ENCODE measurements at places on chromosomes 12 and 14.

- DNase-seq, result no peak
Measured at GRCh38 chr14:64186231-64187129, 107.7 kb downstream of the ESR2 start.

DNA sequence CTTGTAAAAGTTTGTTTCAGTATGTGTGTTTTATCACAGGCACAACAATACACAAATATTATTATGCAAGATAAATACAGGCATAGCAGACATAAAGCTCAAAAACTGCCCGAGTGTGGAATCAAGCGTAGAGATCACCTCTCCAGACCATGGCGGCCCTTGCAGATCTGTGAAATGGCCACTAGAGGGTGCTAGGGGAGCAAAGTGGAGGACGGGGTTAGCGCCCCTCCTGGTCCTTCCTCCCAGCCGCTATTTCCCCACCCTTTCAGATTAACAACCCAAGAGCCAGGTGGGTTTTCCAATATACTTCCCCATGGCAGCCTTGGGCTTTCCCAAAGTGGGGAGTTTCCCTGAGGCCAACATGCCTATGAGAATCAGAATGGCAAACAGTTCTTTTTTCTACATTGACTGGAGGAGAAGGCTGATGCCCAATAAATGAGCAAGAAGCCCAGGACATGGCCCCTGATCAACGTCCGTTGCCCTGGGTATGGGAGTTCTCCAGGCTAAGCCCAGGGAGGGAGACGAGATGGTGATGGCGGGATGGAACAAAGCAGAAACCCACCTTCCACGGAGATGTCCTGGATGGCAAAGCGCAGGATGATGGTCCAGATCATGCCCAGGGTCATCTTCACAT is 67.4 kb downstream of the ACTN1 start:
- DNase-seq, result no peak

DNA sequence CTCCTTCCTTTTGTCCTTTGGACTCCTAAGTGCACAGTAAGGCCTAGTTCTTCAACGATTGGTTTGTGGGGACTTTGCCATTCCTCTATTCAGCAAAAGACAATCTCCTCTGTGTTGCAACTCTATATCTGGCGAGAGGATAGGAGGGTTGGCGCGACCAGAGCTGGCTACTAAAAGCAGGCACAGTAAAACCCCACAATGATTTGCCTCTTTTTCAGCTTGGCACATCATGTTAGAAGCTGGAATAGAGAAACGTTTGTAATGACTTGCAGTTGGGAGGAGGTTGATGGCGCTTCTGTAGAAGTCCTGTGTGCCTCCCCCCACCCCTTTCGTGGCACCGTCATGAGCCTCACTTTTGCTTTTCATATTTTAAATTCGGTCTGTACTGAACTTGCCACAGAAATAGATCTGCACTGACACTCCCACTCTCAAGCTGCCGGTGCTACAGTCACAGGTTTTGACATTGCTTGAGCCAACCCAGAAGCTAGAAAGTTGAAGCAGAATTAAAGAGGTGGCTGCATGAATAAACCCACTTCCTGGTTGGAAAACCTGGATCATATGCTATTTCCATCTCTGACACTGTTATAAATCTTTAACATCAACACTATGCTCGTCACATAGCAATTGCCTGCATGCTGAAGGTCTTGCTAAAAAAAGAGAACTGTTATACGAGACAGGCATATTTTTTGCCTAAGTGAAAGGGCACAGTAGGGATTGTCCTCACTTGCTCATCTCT is 315.3 kb upstream of the PRICKLE1 start:
- no peak for DNase-seq

DNA sequence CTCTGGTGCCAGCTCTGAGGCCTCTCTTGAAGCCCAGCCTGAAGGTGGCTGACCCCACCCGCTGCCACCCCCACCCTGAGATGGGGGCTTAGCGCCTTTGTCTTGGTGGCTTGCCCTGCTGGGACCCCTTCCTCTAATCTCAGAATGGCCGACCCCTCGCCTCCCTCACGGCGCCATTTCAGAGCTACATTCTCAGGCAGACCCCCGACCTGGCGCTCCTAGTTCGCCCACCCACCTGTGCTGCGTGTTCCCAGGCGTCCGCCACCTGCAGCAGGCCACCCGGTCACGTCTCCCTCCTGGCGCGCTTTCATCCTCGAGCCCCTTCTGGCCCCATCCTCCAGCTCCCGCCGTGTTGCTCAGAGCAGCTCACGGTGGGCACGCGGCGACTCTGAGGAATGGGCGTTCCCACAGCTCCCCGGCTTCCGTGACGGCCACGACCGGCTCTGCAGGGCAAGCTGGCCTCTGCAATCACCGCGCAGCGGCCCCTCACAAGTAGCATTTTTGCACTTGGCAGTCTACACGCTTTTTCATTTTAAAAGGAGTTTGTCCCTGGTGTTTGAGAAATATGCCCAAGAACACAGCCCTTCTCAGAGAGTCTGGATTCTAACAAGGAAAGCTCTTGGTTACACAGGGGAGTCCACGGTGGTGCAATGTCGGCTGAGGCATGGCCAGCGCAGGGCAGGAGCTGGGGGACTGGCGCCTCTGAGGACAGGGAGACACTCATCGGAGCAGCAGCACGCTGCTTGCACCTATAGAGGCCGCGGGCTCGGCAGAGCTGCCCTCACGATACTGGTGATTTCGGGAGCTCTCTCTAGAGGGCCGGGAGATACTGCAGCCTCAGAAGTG is 105.7 kb upstream of the C14orf180 start:
- no peak for DNase-seq

- DNase-seq, result no peak
Measured at GRCh38 chr14:72557671-72558070, 336.2 kb downstream of the DPF3 start.
